ENCODE measurements at places on chromosomes 7 and 10.
A peak's percentile ranks its signal among the peaks of the same experiment; 100 is the strongest.

GRCh38 chr7:44750921-44751571 lies 2.4 kb downstream of the ZMIZ2 start:
- peak; percentile 13 for DNase-seq

DNA sequence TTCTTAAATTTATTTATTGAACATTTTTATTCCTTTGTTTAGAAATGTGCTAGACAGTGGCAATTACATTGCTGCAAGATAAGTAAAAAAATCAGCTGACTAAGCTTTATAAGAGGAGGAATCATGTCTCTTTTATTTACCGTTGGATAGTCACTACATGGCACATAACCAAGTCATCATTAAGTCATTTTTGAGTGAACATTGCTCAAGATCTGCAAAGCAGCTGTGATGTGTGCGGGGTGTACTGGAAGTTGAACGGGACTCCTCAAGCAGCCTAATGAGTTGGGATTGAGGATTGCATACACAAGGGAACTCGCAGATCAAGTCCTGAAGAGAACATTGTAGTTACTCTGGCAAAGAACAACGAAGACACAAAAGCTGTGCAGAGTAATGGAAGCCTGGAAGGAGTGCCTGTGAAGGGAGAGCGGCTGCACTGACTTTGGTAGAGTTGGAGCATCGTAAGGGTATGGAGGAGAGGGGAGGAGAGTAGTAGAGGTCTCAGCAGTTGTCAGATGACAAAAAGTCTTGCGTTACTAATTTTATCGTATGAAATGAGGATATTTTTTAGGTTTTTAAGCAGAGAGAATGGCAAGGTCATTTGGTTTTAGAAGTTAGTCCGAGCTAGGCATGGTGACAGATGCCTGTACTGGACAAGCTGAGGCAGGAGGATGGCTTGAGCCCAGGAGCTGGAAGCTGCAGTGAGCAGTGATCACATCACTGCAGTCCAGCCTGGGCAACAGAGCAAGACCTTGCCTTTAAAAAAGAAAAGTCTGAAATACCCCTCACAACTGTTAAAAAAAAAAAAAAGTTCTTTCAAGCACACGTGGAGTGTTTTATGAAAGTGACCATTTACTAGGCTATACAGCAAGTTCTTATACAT lies 95.1 kb downstream of the BMPR1A start:
- DNase-seq = no peak

- no peak for DNase-seq
Measured at GRCh38 chr10:72563327-72563932, 62.4 kb downstream of the MICU1 start.

DNA sequence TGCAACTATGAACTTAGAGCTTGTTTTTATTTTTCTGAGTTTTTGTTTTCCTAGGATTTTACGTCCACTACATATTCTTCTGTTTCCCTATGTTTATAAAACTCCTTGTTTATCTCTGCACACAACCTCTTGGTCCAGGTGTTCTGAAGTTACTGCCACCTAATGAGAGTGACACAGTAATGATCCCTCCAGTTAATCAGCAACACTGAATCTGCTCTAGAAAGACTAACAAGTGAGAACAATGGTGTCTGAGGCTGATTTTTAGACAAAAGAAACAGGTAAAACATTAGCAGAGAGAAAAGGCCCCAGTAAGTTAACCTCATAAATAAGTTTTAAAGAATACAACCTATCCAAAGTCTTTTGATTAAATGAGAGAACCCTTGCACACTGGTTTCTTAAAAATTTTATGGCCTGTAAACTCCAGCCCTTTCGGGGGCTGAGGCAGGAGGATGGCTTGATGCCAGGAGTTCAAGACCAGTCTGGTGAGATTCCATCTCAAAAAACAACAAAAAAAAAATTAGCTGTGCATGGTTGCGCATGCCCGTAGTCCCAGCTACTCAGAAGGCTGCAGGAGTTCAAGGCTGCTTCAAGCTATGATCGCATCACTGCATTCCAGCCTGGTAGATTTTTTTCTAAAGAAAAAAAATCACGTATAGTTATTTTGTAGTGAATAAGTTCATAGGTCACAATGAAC lies 397.6 kb downstream of the MAGI2 start:
- no peak for DNase-seq

DNA sequence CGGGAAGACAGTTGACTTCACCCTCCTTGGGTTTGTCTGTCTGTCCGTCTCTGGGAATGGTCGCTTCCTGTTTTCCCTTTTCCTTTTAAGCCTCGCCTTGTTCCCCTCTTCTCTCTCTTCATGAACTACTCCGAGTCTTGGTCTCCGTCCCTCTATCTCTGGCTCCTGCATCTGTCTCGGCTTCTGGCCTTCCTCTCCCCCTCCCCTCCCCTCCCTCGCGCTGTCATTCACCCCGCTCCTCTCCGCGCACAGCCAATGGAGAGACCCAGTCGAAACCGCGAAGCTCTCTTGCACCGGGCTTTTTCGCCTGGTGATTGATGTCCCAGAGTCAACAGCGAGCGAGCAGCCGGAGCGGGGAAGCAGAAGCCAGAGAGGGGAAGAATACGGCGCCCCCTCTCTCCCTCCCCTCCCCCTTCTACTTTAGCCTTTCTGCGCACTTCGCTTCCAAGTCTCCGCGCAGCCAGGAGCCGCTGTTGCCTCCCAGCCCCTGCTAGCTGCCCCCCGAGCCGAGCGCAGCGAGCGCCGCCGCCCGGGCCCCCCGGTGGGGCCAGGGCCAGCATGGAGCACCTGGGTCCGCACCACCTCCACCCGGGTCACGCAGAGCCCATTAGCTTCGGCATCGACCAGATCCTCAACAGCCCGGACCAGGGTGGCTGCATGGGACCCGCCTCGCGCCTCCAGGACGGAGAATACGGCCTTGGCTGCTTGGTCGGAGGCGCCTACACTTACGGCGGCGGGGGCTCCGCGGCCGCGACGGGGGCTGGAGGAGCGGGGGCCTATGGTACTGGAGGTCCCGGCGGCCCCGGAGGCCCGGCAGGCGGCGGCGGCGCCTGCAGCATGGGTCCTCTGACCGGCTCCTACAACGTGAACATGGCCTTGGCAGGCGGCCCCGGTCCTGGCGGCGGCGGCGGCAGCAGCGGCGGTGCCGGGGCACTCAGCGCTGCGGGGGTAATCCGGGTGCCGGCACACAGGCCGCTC lies at the start of gene TLX1:
TSS of gene TLX1 (plus strand) at position 317 of the 978 bp plus-strand sequence. CDS start at position 559, 242 bp downstream.
- DNase-seq = no peak

DNA sequence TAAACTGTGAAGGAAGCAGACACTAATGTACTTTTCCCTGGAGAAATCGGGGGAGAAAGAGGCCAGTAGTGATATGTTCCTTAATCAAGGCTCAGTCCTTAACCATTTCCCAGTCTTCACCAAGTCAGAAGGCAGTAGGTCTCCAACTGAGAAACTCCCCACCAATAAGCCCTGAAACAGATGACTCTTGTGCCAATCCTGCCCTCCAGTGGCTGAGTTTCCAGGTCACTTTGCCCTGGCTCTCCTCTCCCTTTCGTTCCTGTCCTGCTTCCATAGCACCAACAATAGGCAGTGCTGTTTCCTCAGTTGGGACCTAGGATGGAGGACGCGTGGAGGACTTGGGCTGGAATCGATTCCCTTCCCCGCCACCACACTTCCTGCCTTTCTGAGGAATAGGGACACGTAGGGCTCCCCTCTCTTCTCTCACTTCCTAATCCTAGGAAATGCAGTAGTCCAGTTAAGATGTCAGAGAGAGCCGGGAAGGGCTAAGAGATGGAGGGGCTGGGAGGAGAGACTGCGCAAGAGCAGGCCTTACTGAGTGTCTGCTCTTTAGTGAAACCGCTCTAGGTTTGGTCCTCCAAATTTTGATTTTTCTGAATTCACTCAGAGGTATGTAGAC lies 23.4 kb downstream of the ATOH7 start:
- no peak for DNase-seq

DNA sequence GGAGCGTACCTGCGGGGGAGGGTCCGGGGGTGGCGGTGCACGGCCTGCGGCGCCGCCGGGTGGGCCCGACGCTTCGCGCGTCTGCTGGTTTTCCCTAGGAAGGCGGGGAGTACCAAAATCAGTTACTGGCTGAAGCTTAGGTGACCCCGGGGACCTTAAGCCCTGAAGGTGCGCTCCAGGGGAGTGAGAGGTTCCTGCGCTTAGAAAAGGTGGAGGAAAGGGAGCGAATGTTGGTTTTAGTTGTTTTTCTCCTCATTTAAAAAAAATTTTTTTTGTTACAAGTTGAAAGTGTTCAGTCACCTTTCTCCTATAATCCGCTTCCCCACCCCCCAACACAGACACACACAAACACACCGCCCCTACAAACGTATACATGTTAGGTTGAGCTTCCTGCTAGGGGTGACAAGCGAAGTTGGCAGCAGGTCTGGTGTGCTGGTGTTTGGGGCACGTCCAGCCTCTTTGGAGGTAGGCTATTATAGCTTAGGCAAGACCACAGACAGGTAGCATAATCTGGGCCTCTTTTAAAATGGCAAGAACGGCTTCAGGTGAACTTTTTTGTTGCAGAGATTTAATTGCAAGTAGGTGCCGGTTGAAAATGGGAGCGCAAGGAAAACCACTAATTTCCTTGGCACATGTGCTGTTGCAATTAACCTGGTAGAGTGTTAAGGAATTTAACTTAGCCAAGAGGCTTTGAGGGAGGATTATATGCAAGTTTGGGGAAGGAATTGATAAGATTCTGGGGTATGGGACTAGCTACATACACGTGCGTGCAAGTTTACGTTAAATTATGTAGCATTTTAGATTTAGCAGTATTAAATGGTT lies 945 bp downstream of the ADD3 start:
- no peak for DNase-seq

GRCh38 chr10:120365872-120366271 lies 91.2 kb upstream of the PLPP4 start:
- DNase-seq = no peak

- DNase-seq = no peak
Measured at GRCh38 chr10:11697718-11698527, 44.3 kb upstream of the ECHDC3 start.

GRCh38 chr10:58818900-58819299 lies 306.2 kb downstream of the BICC1 start:
- no peak for DNase-seq

All from stimulated activated CD8-positive, alpha-beta memory T cell treated with anti-CD3 and anti-CD28 coated beads, Interleukin-4, amount 100 ng/mL, for 24 hours (primary cell).